ENCODE measurements at places on chromosomes 16 and 17. TPM values are rescaled to one million over a fixed set of nuclear protein-coding genes. Genes with fewer than 3 reads are reported as not detected.

KCNJ18 gene
- total RNA-seq, result not detected

SLX1A gene
- total RNA-seq, result 6.7 TPM

BCL6B gene
- total RNA-seq, result not detected

C16orf89 gene
- total RNA-seq, result not detected

HS3ST4 gene
- not detected for total RNA-seq

IL34 gene
- 0.39 TPM for total RNA-seq

Measured in A549 treated with dexamethasone at 1 μM for 4 hours (cell line).